ENCODE measurements at places on chromosomes 5 and 9. TPM values are rescaled to one million over a fixed set of nuclear protein-coding genes. Genes with fewer than 3 reads are reported as not detected.
A peak's percentile ranks its signal among the peaks of the same experiment; 100 is the strongest.

FAM200C gene
- 0.68 TPM for total RNA-seq

UBE2QL1 gene
- not detected for total RNA-seq

CBY3 gene
- 0.68 TPM for total RNA-seq

PHF19 gene
- 216 TPM for total RNA-seq

TAF11L10 gene
- total RNA-seq, result not detected

PTGES gene
- 0.21 TPM for total RNA-seq

TTC39B gene
- 17.3 TPM for total RNA-seq

CMYA5 gene
- total RNA-seq, result 0.16 TPM

GLDC gene
- total RNA-seq, result 0.68 TPM

TMEM252 gene
- not detected for total RNA-seq

TEX48 gene
- 0.80 TPM for total RNA-seq

B4GALT7 gene
- 21.0 TPM for total RNA-seq

FAM221B gene
- not detected for total RNA-seq

ZFP2 gene
- total RNA-seq, result 0.32 TPM

DNA sequence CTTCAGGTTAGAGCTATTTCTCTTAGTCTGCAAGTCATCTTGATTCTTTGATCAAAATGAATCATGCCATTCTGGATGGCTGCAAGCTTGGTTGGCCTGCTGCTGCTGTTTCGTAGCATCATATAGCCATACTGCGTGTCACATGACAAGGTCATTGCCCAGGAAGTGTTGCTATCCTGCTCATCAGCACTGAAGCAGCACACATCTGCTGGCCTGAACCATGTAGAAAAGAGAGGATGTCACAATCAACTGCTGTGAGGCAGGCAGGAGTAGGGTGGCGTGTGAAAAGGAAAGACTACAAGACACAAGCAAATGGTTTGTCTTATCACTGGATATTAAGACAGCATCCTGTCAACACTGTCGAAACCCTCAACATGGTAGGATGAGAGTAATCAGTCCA is 376.7 kb upstream of the RORB start:
- H3K4me3 ChIP-seq, result no peak overlapping the region
- H3K27ac ChIP-seq, result no peak overlapping the region

GRCh38 chr5:154331924-154332323 is 113.9 kb upstream of the SAP30L start:
- peaks cover 6% of the 10 kb centered on the region for H3K36me3 ChIP-seq
- no peaks in the 10 kb centered on the region for H3K4me1 ChIP-seq
- DNase-seq, result no peak
- no peak overlapping the region for H3K27ac ChIP-seq
- H3K4me3 ChIP-seq, result no peak overlapping the region

- no peaks in the 10 kb centered on the region for H3K27me3 ChIP-seq
- no peak for DNase-seq
- H3K27ac ChIP-seq, result no peak overlapping the region
These were observed 23.1 kb upstream of the CFAP157 start for GRCh38 chr9:127683723-127684122.

GRCh38 chr9:27655441-27655840 is 82.2 kb upstream of the C9orf72 start:
- no peak overlapping the region for H3K4me3 ChIP-seq
- H3K4me1 ChIP-seq, result no peaks in the 10 kb centered on the region
- no peaks in the 10 kb centered on the region for H3K36me3 ChIP-seq
- H3K27me3 ChIP-seq, result no peaks in the 10 kb centered on the region

GRCh38 chr9:6219981-6220380 is 4.4 kb downstream of the IL33 start:
- no peak for DNase-seq
- H3K4me3 ChIP-seq, result no peak overlapping the region
- H3K27me3 ChIP-seq, result peaks cover 36% of the 10 kb centered on the region

GRCh38 chr5:145764325-145764724 is 70.8 kb downstream of the PRELID2 start:
- no peaks in the 10 kb centered on the region for H3K27me3 ChIP-seq
- no peak for DNase-seq
- no peak overlapping the region for H3K27ac ChIP-seq
- H3K36me3 ChIP-seq, result no peaks in the 10 kb centered on the region
- H3K4me3 ChIP-seq, result no peak overlapping the region
- no peaks in the 10 kb centered on the region for H3K4me1 ChIP-seq

GRCh38 chr5:159668556-159668955 is 247.7 kb upstream of the ADRA1B start:
- H3K4me3 ChIP-seq, result no peak overlapping the region
- no peaks in the 10 kb centered on the region for H3K4me1 ChIP-seq
- H3K27ac ChIP-seq, result no peak overlapping the region
- peaks cover 3% of the 10 kb centered on the region for H3K36me3 ChIP-seq
- no peak for DNase-seq
- H3K27me3 ChIP-seq, result no peaks in the 10 kb centered on the region

DNA sequence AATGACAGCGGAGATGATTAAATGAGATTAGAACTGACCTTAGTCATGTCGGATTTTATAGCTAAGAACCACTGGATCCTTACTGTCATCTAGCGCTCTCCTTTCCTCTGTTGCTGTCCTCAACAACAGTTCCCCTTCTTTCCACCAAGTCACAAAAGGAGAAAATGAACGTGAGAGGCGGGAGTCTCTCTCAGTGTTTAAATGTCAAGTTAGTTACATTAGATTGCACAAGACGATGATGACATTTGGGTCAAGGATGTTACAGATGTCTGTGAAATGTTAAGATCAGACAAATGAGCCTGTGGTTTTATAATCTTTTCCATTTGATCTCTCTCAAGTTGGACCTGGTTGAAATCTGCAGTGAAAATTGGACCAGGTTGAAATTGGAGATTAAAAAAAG is 53.5 kb downstream of the FBXO38 start:
- H3K4me3 ChIP-seq, result peak overlapping the region; percentile 75
- H3K27ac ChIP-seq, result peak overlapping the region; percentile 95
- DNase-seq, result peak; percentile 10
- peaks cover 11% of the 10 kb centered on the region for H3K4me1 ChIP-seq
- no peaks in the 10 kb centered on the region for H3K27me3 ChIP-seq
- H3K36me3 ChIP-seq, result peaks cover 26% of the 10 kb centered on the region

DNA sequence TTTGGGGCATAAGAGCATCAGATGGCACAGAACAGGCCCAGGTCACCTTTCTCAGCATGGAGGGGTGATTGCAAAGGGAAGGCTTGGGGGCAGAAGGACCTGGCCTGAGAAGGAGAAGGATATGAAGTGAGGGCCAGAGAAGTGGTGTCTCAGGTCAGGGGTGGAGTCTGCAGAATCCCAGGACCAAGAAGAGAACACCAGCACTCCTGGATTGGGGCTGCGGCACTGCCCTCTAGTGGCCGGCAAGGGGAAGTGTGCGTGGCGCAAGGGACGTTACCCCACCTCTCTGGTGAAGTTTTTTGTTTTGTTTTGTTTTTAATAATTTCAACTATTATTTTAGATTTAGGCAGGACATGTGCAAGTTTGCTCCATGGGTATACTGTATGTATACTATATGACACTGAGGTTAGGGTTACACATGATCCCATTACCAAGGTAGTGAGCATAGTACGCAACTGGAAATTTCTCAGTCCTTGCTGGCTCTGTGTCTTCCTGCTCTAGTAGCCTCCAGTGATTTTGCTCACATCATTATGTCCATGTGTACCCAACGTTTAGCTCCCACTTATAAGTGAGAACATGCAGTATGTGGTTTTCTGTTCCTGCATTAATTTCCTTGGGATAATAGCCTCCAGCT is 1548.6 kb downstream of the EFNA5 start:
- H3K36me3 ChIP-seq, result no peaks in the 10 kb centered on the region
- no peak overlapping the region for H3K4me3 ChIP-seq
- DNase-seq, result peak; percentile 6
- no peaks in the 10 kb centered on the region for H3K4me1 ChIP-seq
- no peak overlapping the region for H3K27ac ChIP-seq

DNA sequence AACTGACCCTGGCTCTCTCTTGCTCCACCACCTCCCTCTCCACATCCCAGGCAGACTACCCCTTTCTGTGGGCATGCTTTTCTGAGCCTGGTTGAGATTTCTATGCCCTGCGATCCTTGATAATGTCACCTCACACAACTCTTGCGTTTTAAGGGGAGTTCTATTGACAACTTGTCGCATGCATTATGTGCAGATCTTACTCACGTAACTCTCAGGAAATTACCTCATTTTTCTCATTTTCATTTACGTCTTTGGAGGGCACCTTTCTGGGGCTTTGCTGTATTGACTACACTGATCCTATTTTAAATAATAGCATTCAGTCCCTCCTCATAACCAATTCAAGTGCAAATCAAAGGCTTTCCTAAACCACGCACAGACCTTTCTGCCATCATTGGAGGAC is 140.4 kb upstream of the WWC1 start:
- no peak overlapping the region for H3K4me3 ChIP-seq
- no peak for DNase-seq
- H3K27me3 ChIP-seq, result peaks cover 5% of the 10 kb centered on the region
- no peaks in the 10 kb centered on the region for H3K36me3 ChIP-seq

GRCh38 chr9:77756449-77756848 is 108.3 kb upstream of the GNA14 start:
- H3K36me3 ChIP-seq, result peaks cover 20% of the 10 kb centered on the region
- H3K4me1 ChIP-seq, result peaks cover 5% of the 10 kb centered on the region
- DNase-seq, result no peak

- peak; percentile 12 for DNase-seq
- peak overlapping the region; percentile 42 for H3K27ac ChIP-seq
- peaks cover 25% of the 10 kb centered on the region for H3K27me3 ChIP-seq
- peak overlapping the region; percentile 70 for H3K4me3 ChIP-seq
- H3K4me1 ChIP-seq, result peaks cover 15% of the 10 kb centered on the region
These were observed 99.8 kb downstream of the EFNA5 start for GRCh38 chr5:107570805-107571531.

- no peaks in the 10 kb centered on the region for H3K27me3 ChIP-seq
- H3K4me1 ChIP-seq, result no peaks in the 10 kb centered on the region
- H3K4me3 ChIP-seq, result no peak overlapping the region
These were observed 235.3 kb upstream of the HAPLN1 start for GRCh38 chr5:83955916-83956315.

DNA sequence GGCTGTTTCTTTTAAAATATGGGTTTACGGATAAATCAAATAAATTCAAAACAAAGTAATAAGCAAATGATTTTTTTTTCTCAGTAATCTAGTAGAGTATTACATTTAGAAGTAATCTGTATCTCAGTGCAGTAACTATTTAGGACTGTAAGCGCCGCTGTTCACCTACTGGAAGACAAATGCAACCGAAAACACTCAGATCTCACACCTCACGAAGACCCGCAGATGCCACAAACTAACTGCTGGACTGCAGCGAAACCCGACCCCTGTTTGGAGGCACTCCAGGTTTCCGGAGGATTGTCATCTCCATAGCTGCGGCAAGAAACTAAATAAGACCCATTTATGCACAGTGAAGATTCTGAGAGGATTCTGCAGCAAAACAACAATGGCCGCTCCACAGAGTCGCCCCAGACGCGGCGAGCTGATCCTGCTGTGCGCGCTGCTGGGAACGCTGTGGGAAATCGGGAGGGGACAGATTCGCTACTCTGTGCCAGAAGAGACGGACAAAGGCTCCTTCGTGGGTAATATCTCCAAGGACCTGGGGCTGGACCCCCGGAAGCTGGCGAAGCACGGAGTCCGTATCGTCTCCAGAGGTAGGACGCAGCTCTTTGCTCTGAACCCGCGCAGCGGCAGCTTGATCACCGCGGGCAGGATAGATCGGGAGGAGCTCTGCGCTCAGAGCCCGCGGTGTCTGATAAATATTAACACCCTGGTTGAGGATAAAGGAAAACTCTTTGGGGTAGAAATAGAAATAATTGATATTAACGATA is at the start of gene PCDHGA8:
Gene PCDHGA8, plus strand, starts transcription at position 205 of the 770 bp plus-strand sequence. Its CDS starts 181 bp downstream, at position 386.
- no peaks in the 10 kb centered on the region for H3K4me1 ChIP-seq
- no peak for DNase-seq
- no peak within 1 kb of the TSS for H3K4me3 ChIP-seq

GRCh38 chr9:136050266-136050700 is 44.8 kb downstream of the NACC2 start:
- peaks cover 7% of the 10 kb centered on the region for H3K4me1 ChIP-seq
- no peak for DNase-seq
- no peak overlapping the region for H3K27ac ChIP-seq
- peaks cover 12% of the 10 kb centered on the region for H3K27me3 ChIP-seq
- H3K4me3 ChIP-seq, result no peak overlapping the region

- no peak for DNase-seq
- no peak overlapping the region for H3K27ac ChIP-seq
- H3K4me3 ChIP-seq, result no peak overlapping the region
- H3K36me3 ChIP-seq, result no peaks in the 10 kb centered on the region
- peaks cover 3% of the 10 kb centered on the region for H3K27me3 ChIP-seq
These were observed 162.1 kb downstream of the TRPM3 start for GRCh38 chr9:70959366-70959765.

- H3K36me3 ChIP-seq, result no peaks in the 10 kb centered on the region
- H3K27me3 ChIP-seq, result no peaks in the 10 kb centered on the region
- no peak overlapping the region for H3K4me3 ChIP-seq
- no peak overlapping the region for H3K27ac ChIP-seq
These were observed 7.1 kb upstream of the OR5C1 start for GRCh38 chr9:122781671-122782070.

- DNase-seq, result no peak
- H3K4me1 ChIP-seq, result no peaks in the 10 kb centered on the region
- H3K4me3 ChIP-seq, result no peak overlapping the region
- no peaks in the 10 kb centered on the region for H3K36me3 ChIP-seq
These were observed 219.3 kb downstream of the SMARCA2 start for GRCh38 chr9:2234371-2234893.

GRCh38 chr9:135154050-135154615 is 66.7 kb downstream of the OLFM1 start:
- H3K4me1 ChIP-seq, result no peaks in the 10 kb centered on the region
- H3K27ac ChIP-seq, result no peak overlapping the region
- no peak for DNase-seq
- peaks cover 21% of the 10 kb centered on the region for H3K27me3 ChIP-seq
- no peaks in the 10 kb centered on the region for H3K36me3 ChIP-seq

DNA sequence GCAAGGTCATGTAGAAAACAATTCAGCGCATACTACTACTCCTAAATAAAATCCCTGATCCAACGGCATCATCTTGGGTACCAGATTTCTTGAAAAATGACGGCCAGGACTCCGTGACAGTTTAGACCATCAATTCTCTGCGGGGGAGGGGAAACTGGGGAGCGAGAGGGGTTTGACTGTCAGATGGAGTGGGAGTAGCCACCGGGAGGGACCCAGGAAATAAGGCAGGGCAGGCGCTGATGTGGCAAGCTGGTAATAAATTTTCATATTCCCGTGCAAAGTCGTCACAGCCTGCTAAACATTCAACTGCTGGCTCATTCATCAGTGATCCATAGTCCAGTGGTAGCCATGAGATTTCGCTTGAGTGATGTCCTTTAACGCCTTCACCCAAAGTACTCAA is 457 bp upstream of the CDH18 start:
- no peaks in the 10 kb centered on the region for H3K4me1 ChIP-seq
- no peaks in the 10 kb centered on the region for H3K36me3 ChIP-seq
- DNase-seq, result no peak
- H3K27me3 ChIP-seq, result peaks cover 6% of the 10 kb centered on the region
- no peak overlapping the region for H3K4me3 ChIP-seq
- H3K27ac ChIP-seq, result no peak overlapping the region

- no peaks in the 10 kb centered on the region for H3K27me3 ChIP-seq
- peaks cover 7% of the 10 kb centered on the region for H3K4me1 ChIP-seq
- no peak overlapping the region for H3K4me3 ChIP-seq
- H3K27ac ChIP-seq, result no peak overlapping the region
- no peak for DNase-seq
These were observed 283.8 kb upstream of the DMRT1 start for GRCh38 chr9:557601-558201.
